ENCODE measurements at places on chromosomes 16 and 17. TPM values are rescaled to one million over a fixed set of nuclear protein-coding genes. Genes with fewer than 3 reads are reported as not detected.

FLYWCH2 gene
- total RNA-seq = 27.3 TPM

SPIRE2 gene
- total RNA-seq = 39.7 TPM

GRCh38 chr17:67515490-67516083 lies 138.5 kb downstream of the PITPNC1 start:
- DNase-seq = no peak

TBX6 gene
- total RNA-seq = 1.7 TPM

CCDC200 gene
- not detected for total RNA-seq

GRCh38 chr17:2704031-2704889 lies 7.3 kb downstream of the CLUH start:
- peak; percentile 37 for DNase-seq

DNA sequence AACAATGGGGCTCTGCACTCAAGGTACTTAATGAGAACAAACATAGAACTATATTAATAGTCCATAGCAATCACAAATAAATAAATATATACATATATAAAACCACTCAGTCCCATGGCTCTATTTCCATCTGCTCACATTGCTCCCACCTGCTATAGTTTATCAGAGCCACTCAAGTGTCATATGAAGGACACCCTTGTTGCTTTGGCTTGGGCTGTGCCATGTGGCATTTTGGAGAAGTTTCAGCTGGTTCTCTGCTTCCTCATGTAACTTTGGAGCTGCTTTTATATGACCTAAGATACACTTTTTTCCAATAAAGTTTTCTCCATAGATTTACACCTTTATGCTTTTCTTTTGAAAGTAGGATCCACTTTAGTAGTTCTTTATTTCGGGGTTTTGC lies 126.4 kb downstream of the KCNJ2 start:
- no peak for DNase-seq

- no peak for DNase-seq
These were observed 8.9 kb upstream of the NAGPA start for GRCh38 chr16:5042574-5043171.

DNA sequence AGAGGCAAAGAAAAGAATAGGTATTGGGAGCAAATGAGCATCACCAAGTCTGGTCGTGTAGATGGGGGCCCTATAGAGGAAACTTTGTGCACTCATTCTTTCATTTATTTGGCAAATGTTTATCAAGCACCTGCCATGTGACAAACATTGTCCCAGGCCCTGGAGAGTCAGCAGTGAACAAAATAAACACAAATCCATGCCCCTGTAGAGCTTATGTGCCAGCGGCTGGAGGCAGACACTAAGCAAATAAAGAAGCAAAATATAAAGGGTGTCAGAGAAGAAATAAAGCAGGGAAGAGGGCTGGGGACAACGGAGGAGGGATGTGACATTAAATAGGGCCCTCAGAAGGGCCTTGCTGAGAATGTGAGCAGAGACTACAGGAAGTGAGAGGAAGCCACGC lies 45.5 kb downstream of the KATNIP start:
- no peak for DNase-seq

ACSM2A gene
- total RNA-seq = not detected

GRCh38 chr16:49434733-49435132 lies 61.1 kb downstream of the C16orf78 start:
- no peak for DNase-seq

DNA sequence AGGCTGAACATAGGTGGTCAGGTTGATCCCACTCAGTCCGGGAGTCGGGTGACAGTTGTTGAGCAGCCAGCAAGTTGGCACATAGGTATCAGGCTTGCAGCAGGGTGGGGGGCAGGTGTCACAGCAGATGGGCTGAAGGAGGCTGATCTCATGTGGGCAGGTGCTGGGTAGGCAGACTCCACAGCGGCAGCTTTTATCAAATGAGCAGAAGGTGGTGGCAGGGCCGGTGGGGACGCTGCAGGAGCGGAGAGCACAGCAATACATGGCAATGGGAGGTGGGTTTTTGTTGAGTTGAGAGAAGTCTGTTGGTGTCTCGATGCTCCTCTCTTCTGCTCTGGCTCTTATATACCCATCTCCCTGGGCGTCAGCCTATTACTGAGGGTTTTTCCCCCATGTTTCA lies at the start of gene KRTAP3-1:
Gene KRTAP3-1, minus strand, starts transcription at position 318 of the 400 bp plus-strand sequence. Its CDS starts 54 bp downstream, at position 264.
- DNase-seq = no peak

- DNase-seq = no peak
These were observed 1.9 kb upstream of the FGF11 start for GRCh38 chr17:7437369-7437863.

DNA sequence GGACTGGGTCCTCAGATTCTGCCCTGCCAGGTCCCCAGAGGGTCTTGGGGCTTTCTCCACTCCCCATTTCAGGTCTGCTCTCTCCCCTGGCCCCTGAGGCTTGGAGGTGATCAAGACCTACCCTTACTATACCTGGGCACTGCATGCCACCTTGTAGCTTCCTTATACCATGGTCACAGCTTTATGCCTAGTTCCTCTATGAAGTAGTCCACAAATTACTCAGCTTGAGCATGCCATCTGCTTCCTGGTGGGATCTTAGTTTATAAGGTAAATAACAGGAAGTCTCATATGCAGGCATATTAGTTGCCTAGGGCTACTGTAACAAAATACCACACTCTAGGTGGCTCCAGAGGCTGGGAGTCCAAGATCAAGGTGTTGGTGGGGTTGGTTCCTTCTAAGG lies 11.0 kb upstream of the PMFBP1 start:
- DNase-seq = no peak

CHTF8 gene
- total RNA-seq = 58.4 TPM

- no peak for DNase-seq
These were observed 5.2 kb downstream of the B9D1 start for GRCh38 chr17:19357351-19357750.

DNA sequence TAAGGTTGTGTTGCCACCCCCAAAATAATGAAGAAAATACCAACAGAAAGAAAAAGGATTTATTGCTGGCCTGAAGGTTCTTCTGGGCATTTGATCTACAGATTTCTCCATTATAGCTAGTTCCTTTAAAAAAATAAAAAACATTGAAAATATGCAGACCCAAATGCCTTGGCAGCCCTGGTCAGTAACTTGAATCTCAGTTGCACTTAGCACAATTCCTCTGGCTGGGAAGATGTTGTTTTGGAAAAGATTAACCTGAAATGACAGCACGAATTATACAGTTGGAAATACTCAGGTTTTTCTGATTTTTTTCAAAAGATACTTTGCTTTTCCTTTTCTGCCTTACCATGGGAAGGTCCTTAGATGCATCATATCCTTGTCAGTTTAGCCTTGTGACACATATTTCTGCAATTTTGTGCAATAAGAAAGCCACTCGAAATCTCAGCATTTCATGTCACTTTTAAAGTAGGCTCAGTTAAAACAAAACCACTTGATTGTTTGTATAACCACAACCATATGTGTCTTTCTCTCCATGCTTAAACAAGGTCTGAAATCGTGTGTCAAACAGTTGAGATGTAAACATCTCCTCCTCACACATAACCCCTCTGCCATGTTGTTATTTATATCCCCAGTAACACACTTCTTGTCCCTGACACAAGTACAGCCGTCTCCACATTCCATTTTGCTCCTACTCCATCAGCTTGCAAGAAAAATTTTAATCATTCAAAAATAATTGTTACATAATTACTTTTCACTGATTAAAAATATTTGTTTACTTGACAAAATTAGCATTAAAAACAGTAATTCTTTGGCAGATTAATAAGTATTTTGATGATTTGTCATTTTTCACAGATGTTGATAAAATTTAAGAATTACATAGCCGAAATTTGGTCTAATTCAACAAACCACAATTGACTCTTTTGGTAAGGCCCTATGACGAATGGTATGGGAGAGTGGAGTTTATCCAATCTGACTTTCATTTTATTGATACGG lies 61.1 kb downstream of the SIAH1 start:
- DNase-seq = no peak

CHST5 gene
- 2.4 TPM for total RNA-seq

RTN4RL1 gene
- total RNA-seq = 29.7 TPM

CACNG1 gene
- not detected for total RNA-seq

MYL4 gene
- not detected for total RNA-seq

GRCh38 chr16:53664724-53665345 lies 38.8 kb downstream of the RPGRIP1L start:
- no peak for DNase-seq

GRCh38 chr16:46620266-46621005 lies 743 bp downstream of the SHCBP1 start:
- DNase-seq = no peak

DNA sequence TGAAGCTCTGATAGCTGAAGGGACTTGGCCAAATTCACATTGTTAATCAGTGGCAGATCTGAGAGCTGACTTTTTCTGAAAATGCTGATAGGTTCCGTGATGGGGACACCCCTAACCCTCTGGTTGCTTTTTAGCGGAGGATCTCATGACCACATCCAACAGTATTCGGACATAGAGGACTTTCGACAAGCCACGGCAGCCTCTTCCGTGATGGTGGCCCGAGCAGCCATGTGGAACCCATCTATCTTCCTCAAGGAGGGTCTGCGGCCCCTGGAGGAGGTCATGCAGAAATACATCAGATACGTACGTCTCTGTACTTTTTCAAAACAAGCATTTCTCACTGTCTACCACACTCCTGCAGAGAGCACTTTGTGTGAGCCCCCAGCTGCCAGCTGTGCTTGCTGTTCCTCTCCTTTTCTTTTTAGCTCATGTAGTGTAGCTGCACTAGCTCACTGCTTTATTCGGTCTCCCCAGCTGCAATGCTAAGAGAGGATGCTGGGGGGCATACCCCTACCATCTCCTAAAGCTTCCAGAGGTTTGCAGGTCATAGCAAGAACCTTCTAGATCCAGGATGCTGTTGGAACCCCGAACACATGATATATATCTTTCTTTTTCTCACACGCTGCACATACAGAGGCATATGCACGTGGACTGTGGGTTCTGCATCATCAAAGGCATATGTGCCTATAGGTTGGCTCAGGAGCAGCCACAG lies 14.2 kb upstream of the NFATC3 start:
- DNase-seq = no peak

CPNE7 gene
- 22.0 TPM for total RNA-seq

GRCh38 chr16:23186171-23186570 lies 3.6 kb downstream of the SCNN1G start:
- DNase-seq = no peak

- peak; percentile 52 for DNase-seq
These were observed 5.0 kb downstream of the CORO6 start for GRCh38 chr17:29617481-29618271.

CA7 gene
- total RNA-seq = 11.0 TPM

GRCh38 chr17:4433515-4434031 lies at the start of gene SPNS3:
SPNS3 (plus strand) TSS chr17:4433940; CDS start chr17:4433968, 28 bp downstream.
- no peak for DNase-seq

- DNase-seq = no peak
These were observed 27.9 kb downstream of the IRX6 start for GRCh38 chr16:55351936-55352335.

GRCh38 chr17:72806011-72806410 lies 286.5 kb downstream of the SLC39A11 start:
- no peak for DNase-seq

GRCh38 chr17:49832840-49833599 lies 14.8 kb downstream of the TAC4 start:
- DNase-seq = no peak

- DNase-seq = no peak
These were observed 6.1 kb upstream of the RNF157 start for GRCh38 chr17:76246080-76247066.

DNA sequence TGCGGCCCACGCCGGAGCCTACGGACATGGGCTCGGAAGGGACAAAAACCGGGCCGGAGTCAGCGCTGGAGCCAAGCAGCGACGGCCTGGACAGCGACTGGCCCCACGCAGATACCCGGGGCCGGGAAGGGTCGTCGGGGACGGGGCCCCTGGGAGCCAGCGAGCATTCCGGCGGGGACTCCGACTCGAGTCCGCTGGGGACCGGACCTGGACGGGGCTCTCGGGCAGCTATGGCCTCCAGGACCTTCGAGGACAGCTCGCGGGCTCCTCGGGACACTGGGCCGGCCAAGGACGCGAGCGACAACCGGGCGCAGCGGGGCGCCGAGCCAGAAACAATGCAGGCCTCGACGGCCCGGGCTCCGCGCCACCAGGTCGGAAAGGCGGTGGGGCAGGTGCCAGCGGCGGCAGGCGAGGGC lies 1.0 kb downstream of the MYO15B start:
- peak; percentile 62 for DNase-seq

TPSG1 gene
- not detected for total RNA-seq

DNA sequence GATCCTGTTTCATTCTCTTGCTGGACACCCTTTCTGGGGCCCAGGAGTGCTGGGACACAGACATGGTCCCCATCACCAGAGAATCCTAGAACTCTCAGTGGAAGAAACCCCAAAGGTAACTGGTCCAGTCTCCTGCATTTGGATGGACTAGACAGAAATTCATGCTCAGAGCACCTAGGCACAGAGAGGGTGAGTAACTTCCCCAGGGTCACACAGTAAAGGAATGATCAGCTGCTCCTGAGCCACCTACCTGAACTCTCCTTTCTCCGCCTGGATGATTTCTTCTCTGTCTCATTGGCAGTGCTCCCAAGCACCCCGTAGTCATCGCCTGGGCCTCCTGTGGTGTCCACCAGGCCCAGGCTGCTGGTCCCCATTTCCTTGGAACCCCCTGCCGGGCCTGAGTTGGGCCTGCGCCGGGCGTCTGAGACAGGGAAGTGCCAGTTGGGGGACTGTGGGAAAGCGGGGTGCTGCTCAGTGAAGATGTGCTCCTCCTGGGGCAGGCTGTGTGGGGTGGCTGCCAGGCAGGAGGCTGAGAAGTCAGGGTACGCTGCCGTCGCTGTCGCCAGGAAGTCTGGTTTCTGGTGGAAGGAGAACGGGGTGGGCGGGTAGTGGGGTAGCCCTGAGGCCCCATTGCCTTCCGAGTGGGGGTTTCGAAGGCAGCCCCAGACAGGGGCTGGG lies 767 bp downstream of the MEOX1 start:
- no peak for DNase-seq

- DNase-seq = no peak
These were observed 5.6 kb upstream of the CARHSP1 start for GRCh38 chr16:8874388-8874787.

DNA sequence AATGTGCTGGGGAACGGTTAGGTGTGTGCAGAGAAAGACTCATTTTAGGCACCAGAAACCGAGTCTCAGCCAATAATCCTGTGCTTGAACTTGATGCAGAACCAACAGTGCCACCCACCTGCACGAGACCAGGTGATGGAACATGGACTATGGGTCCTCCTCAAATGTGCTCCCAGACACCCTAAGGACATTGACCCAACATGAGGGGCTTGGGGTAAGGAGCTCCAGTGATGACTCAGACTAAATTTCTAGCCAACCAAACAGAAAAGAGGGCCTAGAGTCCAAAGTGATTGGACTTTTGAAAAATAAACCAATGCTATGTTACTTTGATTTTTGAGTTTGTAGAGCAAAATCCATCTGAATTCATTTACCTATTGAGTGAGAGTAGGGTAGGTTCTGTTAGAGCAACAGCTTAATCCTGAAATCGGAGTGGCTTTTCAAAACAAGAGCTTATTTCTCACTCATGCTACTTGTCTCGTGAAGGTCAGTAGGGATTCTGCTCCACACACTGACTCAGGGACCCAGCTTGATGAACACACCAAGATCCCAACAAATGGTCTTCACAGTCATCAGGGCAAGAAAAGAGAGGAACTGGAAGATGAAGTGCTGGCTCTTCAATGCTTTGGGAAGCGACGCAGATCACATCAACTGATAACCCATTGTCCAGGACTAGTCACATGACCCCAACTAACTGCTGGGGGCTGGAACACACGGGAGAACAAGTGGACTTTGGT lies 21.8 kb downstream of the FAM20A start:
- DNase-seq = no peak
